Stimulated activated effector memory CD8-positive, alpha-beta T cell treated with anti-CD3 and anti-CD28 coated beads, Interleukin-12 subunit alpha, Interleukin-12 subunit beta, amount 100 ng/mL, for 72 hours (primary cell): ENCODE measurements at places on chromosomes 3 and 15.

GRCh38 chr15:63211549-63211948, 22.1 kb downstream of the RAB8B start:
- DNase-seq, result no peak

- DNase-seq, result no peak
These were observed 77.2 kb downstream of the IL1RAP start for GRCh38 chr3:190591080-190591479.

DNA sequence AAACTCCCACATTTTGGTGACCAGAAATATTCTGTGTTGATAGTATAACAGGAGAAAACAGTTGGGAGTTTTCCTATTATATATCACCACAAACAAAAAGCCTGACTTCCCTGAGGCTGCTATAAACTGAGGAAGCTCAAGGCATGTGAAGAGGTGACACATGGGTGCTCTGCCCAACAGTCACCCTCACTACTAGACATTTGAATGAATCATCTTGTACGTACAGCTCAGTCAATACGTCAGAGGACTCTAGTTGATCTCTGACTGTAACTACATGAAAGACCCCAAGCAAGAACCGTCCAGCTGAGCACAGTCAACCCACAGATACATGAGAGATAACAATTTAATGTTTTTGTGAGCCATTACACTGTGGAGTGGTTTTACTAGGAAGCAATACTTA, 338.3 kb upstream of the ATP11B start:
- no peak for DNase-seq

- no peak for DNase-seq
These were observed 3.4 kb downstream of the SCN5A start for GRCh38 chr3:38646062-38646461.

DNA sequence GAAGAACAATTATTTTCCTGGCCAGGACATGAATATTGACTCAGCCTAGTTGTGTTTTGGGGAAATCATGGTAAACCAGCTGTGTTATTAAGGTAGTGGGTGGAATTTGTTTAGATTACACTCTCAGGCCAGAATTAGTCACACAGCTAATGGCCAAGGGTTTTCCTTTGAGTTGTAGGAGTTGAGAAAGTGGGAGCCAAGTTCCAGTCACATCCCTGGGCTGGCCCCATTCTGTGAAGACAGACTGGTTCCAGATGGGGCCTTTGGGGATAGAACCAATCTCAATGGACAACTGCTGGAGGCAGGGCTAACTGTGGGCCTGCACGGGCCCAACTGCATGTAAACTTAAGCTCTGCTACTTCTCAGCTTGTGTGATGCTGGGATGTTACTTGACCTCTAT, 1.4 kb upstream of the RASL12 start:
- DNase-seq, result no peak

- DNase-seq, result no peak
These were observed 3.4 kb upstream of the OGG1 start for GRCh38 chr3:9746330-9746729.

DNA sequence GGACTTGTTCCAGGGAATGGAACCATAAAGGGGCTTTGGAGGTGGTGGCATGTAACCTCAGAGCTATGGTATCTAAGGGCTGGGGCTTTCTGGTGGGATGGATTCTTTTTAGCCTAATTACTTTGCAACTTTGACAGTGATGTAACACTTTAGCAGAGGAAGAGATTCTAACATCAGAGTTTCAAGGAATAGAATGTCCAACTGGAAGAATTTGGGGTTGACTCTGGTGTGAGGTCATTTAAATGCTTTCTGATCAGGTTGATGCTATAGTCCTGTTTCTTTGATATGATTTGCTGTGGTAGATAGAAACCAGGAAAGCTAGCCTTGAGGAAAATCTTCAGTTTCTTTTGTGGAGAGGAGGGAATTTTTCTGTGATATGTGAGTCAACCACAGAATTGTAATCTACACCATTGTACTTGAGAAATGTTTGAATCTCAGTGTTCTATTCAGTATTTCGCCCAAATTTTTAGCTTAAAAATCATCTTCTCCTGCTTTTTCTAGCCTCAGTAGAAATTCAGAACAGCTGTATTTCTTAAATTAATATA, 40.0 kb downstream of the ATP2C1 start:
- no peak for DNase-seq

- no peak for DNase-seq
These were observed 81.9 kb downstream of the MECOM start for GRCh38 chr3:169581633-169582032.

GRCh38 chr3:88005066-88005465, 53.7 kb downstream of the CGGBP1 start:
- no peak for DNase-seq

DNA sequence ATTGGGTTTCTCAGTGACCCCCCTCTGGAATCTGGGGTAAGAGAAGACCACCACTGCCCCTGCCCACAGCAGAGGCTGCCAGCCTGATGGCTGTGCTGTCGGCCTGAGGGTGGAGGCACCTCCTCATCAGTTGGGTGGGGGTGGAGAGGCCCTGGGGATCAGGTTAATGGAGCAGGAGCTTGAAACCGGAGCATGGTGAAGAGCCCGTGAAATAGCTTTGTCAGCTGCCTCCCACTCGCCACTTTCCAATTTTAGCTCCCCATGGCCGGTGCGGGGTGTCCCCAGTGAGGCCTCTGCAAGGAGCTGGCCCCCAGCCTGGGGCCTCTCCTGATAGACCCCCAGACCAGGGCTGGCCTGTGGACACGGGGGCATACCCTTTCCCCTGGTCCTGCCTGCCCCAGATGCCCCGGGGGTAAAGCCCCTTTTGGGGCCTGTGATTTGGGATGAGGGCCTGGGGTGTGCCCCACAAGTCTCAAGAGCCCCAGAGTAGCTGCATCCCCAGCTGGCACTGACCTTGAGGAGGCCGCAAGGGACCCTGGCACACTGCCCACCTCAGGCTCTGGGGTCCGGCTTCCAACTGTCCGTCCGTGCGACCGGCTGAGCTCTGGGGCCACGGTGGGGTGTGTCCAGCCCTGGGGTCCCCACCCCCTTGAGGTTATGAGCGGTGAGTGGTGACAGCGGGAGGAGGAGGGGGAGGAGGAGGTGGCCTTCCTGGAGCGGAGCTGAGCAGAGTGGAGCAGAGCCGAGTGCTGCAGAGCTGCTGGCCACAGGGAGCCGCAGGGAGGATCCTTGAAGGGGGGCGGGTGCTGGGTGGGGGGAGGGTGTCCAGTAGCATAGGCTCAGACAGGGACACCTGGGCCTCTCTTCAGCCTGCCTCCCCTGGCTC, at the start of gene HHATL:
HHATL (minus strand) TSS at position 733 of the 886 bp plus-strand sequence. CDS start 1,972 bp downstream, outside the sequence.
- DNase-seq, result no peak

DNA sequence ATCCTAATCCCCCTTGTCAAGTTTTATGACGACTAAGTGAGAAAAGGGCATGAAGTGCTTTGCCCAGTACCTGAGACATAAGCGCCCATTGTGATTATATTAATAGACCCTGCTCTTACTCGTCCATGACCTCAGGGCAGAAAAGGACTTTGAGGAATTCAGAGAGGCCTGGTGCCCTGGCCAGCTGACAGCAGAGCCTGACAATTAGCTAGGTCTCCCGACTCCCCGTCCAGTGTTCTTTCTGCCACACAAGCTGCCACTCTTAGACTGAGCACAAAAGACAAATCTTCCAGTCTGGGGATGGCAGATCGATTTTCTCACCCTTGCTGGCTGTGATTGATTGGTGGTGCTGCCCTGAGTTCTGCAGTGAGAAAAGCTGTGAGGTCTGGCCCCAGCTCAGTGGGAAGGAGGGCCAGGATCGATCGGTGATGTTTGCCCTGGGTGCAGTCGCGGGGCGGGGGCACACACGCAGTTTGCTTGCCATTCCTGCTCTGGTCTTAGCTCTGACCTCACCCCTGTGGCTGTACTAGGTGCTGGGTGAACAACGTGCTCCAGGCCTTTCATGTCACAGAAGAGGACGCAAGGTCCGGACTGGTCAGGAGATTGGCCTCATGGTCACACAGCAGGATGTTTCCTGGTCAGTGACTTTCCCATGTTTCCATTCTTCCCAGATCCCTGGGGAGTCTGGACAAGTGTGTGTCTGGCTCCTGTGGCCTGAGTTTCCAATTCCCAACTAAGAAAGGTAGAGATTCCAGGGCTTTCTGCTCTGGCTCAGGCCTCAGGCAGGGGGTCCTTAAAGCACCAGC, 67.4 kb upstream of the TLE3 start:
- no peak for DNase-seq

GRCh38 chr3:63685340-63685739, 32.9 kb downstream of the SNTN start:
- no peak for DNase-seq

DNA sequence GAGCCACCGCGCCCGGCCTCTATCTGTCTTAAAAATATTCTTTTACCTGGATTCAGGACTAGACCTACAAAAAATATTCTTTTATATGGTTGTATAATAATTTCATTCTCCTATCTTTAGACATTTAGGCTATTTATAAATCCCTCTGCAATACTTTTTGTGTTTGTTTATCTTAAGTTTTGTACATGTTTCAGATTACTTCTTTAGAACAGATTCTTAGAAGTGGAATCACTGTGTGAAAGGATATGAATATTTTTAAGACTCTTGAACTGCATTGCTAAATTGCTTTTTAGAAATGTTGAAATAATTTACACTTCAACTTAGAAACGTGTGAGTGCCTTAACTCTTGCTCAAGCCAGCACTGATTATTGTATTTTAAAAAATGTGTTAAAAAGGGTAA, 131.3 kb upstream of the PTX3 start:
- DNase-seq, result no peak

- DNase-seq, result no peak
These were observed 62.5 kb upstream of the EPHB3 start for GRCh38 chr3:184498986-184499606.

- no peak for DNase-seq
These were observed 95.3 kb downstream of the IGF2BP2 start for GRCh38 chr3:185729337-185730055.

GRCh38 chr3:117483839-117484238, 774.3 kb downstream of the TUSC7 start:
- DNase-seq, result no peak

DNA sequence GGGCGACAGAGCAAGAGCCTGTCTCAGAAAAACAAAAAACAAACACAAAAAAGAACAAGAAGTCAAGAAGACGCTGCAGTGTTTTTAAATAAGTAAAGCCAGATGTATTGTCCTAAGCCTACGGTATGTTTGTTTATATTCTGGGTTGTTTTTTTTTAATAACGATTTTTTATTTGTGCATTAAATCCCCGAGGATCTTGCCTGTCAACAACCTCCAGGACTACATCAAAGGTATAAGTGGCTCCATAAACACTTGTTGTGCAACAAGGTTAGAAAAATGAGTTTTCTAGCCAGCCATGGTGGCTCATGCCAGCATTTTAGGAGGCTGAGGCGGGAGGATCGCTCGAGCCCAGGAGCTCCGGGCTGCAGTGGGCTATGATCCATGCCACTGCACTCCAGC, 26.1 kb downstream of the ITGB5 start:
- DNase-seq, result no peak

GRCh38 chr3:3192286-3192675, 12.8 kb upstream of the CRBN start:
- DNase-seq, result no peak

DNA sequence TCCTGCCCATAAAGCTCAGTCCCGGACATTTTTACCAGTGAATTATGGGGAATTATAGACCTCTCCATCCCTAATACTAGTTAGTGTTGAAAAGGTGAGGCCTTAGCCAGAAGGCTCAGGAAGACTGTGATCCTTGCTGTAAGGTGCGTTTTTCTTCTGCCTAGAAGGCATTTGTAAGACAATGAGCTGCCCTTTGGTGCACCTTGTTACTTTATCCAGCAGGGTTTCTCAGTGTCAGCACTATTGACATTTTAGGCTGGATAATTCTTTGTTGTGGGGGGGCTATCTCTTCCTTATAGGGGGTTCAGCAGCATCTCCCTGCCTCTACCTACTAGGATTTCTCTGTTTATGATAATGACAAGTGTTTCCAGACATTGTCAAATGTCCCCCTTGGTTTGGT, 108.1 kb upstream of the ABHD17C start:
- DNase-seq, result no peak

GRCh38 chr3:18372786-18373405, 52.2 kb downstream of the SATB1 start:
- DNase-seq, result no peak

- DNase-seq, result no peak
These were observed 62.5 kb downstream of the FBXL2 start for GRCh38 chr3:33339758-33340157.

DNA sequence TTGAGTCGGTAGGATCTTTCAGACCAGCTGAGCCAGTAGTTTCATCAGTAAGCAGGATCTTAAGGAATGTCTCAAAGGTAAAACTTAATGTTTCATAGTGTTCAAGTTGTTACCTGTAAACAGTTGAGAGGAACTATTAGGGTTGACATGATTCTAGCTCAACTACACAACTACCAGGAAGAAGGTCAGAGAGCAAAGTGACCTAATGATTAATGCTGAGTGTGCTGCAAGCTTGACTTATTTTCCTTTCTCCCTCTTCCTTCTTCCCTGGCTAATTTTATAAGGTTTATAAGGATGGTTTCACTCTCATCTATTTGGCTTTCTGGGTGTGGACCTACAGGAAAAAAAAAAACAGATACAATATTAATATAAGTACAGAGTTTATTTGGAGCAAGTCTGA, 30.2 kb upstream of the LHFPL4 start:
- DNase-seq, result no peak

DNA sequence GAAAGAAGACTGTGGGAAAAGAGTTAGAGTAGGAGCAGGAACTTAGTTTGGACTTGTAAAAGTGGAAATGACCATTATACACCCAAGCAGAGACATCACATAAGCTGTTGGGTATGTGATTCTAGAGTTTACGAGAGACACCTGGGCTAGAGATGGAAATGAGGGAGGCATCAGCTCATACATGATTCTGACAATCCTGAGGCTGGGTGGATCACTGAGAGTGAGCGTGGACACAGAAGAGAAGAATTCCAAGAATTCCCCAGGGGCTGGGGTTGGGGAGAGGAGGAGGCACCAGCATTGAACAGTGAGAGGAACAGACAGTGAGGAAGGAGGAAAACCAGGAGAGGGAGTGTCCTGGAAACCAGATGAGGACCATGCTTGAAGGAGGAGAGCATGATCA, 113.5 kb downstream of the KCNAB1 start:
- no peak for DNase-seq

- no peak for DNase-seq
These were observed 123.1 kb upstream of the STRIT1 start for GRCh38 chr3:155416500-155417118.

- no peak for DNase-seq
These were observed 39.5 kb downstream of the CADPS start for GRCh38 chr3:62835554-62836236.

GRCh38 chr15:90603893-90604292, 74.2 kb downstream of the CRTC3 start:
- peak; percentile 63 for DNase-seq
